AG04449 (cell line): ENCODE measurements at places on chromosomes 6 and 20.
A peak's percentile ranks its signal among the peaks of the same experiment; 100 is the strongest.

GRCh38 chr20:11140359-11140758 lies 466.6 kb upstream of the JAG1 start:
- DNase-seq = peak; percentile 68

DNA sequence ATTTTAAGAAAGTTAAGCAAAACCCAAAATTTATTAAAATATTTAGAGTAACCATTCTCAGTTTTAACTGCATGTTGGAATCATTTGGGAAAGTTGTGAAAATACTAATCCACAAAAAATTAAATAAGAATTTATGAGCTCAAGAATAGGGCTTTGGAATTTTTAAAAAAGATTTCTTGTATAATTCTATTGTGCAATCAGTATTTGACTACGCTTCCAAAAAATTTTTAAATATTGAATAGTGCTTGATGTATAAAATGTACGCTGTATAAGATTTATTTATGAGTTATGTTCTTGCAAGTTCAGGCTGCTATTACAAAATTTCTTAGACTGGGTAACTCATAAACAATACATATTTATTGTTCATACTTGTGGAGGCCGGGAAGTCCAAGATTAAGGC lies 571.7 kb downstream of the MMUT start:
- DNase-seq = no peak

- DNase-seq = no peak
Observed at GRCh38 chr6:118602300-118602699, 49.1 kb downstream of the CEP85L start.

- DNase-seq = no peak
Observed at GRCh38 chr20:46700481-46700880, 9.0 kb upstream of the SLC2A10 start.
